ENCODE measurements at places on chromosomes 1 and 21.

GRCh38 chr21:41379901-41380300 is 18.1 kb downstream of the MX2 start:
- DNase-seq, result no peak

DNA sequence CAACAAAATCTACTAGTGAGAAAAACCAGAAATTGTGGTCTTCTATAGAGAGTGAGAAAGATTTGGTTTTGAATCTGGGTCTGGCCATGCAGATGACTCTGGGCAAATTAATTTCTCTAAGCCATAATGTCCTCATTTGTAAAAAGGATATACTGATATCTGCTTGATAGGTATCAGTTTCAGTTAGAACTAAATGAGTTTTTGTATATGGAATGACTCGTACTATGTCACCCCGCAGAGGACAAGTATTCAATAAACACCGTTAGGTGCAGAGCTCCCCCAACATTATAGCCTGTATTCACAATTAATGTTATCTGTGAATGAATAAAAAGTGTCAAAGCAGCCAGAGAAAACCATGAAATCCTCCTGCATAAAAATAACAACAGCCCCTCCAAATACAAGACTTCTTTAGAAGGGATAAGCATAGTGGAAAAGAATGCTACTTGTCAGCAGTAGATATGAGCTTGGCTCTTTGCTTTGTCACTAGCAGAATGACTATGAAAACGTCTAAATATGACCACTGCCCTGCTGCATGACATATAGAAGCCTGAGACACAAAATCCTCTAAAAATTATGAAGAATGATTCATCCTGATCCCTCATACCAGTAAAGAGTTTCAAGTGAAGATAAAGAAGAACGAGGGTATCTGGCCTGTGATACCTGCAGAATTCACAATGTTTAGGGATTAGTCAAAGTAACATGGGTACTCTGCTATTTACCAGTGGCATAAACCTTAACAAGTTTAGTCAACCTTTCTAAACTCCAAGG is 17.8 kb downstream of the SCAF4 start:
- no peak for DNase-seq

DNA sequence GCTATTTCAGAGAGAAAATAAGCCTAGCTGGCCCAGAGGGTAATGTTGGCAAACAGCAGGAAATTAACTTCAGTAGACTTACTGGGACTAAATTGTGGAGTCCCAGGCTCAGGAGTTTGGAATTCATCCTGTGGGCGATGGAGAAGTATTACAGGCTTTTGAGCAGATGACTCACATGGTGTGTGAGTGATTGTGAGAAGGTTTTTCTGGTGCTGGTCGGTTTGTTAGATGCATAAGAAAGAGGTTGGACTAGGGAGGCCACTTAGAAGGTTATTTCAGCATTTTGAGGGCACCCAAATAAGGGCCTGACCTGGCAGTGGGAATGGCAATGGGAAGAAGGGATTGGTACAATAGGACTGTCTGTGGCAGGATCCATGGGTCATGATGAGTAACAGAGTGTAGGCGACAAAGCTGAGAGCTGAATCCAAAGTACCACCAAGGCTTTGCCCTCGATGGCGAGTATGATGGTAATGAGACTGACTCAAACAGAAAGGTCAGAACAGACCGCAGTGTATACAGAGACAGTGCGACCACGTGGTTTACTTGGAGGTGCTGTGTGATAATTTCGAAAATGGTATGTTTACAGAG is 69.2 kb upstream of the KIF26B start:
- DNase-seq, result no peak

GRCh38 chr21:38228115-38228514 is 28.7 kb upstream of the KCNJ15 start:
- DNase-seq, result no peak

- peak; percentile 96 for DNase-seq
Measured at GRCh38 chr1:75785983-75786853, at the start of gene RABGGTB. TSS of gene RABGGTB (plus strand) at chr1:75786256. CDS start at chr1:75786272, 16 bp downstream.

- DNase-seq, result no peak
Measured at GRCh38 chr21:43910460-43910859, 45.4 kb downstream of the AGPAT3 start.

DNA sequence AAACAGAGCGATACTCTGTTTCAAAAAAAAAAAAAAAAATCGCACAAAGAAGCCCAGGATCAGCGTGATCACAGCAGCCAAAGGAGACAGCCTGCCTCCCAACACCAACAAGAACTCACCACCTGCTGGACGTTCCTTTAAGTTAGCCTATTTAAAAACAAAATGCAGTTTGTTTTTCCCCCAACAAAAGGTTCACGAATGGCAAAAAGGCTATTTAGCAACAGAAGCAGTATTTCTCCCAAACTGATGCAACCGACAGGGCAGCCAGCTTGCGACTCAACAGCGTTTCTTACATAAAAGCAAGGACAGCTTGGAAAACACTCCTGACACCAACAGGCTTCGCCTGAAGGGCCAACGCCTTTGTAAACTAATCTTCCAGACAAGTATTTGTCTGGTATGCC is 6.8 kb downstream of the SSU72 start:
- DNase-seq, result no peak

GRCh38 chr1:16067933-16068332 is 5.5 kb downstream of the FAM131C start:
- DNase-seq, result no peak

DNA sequence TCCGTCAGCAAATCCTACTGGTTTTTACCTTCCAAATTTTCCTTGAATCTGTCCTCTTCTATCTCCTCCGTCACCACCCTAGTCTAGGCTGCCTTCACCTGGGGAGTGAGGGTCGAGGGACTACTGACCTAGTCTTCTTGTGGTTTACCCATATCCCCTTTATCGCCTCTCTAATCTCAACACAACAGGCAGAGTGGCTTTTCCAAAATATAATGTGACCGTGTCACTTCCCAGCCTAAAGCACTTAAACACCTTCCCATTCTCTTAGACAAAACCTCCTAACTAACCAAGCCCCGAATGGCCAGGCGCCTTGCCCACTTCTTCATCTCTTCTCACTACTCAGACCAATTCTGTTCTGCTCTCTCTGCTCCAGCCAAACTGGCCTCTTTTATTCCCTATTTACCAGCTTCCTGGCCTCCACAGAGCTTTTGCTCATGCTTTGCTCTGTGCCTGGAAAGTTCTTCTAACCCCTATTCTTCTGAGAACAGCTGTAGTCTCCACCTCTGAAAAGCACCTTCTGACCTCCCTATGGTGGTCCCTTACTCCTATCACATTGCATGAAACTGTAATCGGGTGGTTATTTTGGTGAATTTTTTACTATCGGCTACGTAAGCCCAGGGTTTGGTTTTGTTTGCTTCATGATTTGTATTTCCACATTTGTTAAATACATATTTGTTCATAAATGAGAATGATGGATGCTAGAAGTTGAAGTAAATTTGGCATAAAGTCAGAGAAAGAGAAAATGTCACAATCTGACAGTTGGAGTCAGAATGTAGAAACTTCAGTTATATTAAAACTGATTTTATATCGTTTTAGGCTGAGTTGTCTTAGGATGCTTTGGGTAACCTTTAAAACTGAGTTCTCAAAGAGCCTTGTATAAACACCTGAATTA is 1.2 kb upstream of the NBPF1 start:
- peak; percentile 52 for DNase-seq

DNA sequence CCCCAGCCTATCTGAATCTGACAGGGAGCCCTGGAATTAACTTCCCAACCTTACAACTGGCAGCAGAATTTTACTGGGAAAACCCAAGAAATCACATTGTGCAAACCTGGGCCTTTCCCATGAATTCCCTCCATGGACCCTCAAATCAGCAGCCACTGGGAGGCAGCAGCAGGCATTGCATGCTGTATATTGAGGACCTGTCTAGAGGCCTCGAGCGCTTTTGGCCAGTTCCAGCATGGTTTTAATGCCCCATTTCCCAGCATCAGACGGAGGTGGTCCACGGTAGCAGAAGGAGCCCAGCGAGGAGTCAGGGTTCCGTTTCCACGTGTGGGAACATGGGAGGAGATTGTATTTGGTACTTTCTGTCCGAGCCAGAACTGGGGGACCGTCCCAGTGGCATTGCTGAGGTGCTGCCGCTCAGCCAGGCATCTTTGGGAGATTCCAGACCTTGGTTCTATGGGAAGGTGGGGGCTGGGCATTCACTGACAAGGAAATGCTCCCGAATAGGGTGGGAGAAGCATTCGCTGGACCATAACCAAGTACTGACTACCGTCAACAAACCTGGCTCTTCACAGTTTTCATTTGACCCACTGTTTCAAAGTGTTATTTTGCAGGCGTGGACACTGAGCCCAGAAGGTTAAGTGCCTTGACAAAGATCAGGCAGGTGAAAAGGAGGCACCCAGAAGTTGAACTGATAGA is 15.9 kb downstream of the BMP8A start:
- DNase-seq, result no peak

DNA sequence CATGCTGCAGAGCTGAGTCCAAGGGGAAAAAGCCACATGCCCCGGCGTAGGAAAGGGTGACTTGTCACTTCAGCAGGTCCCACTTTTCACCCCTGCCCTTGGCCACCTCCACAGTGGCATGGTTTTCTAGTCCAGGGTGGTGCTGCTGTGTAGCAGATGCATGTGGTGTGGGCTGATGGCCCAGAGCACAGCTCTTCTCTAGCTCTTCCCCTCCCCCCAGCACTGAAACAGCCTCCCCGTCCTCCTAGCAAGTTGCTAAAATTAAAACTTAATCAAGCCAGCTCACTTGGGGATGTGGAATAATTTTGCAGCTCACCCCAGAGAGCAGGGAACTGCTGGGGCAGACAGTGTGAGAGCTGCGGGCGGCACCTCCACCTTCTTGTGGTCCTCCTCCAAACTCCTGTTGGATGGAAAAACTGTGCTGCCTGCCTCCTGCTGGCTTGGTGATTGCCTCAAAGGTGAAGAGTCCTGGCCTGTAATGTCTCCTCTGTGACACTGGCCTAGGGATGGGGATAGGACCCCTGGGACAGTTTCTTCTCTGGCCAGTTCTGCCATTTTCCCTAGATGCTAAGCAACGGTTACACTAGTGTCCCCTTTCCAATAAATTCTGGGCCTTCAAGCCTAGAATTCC is 91.6 kb downstream of the RNF220 start:
- DNase-seq, result no peak

- DNase-seq, result no peak
Measured at GRCh38 chr1:115144176-115144575, 54.9 kb upstream of the TSPAN2 start.

- DNase-seq, result no peak
Measured at GRCh38 chr1:29525941-29526340, 289.6 kb downstream of the PTPRU start.

DNA sequence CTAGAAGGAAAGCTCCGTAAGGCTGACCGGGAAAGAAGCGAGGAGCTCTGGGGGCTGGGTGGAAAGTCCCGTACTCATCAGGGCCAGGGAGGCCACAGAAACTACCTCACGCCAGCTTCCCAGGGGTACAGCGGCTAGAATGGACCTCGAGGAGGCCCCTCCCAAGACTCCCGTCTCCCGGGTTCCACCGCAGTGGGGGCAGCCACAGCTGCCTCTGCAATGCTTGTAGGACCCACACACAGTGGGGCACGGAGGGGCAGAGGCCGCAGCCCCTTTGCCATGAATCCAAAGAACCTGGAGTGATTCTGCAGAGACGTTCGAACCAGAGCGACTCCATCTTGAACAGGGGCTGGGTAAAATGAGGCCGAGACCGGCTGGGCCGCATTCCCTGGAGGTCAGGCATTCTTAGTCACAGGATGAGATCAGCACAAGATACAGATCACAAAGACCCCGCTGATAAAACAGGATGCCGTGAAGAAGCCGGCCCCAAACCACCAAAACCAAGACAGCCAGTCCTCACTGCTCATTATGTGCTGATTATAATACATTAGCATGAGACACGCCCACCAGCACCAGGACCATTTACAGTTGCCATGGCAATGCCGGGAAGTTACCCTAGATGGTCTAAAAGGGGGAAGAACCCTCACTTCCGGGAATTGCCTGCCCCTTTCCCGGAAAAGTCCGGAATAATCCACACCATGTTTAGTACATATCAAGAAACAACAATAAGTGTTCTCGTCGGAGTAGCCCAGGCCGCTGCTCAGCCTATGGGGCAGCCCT is 1.6 kb upstream of the ANKRD65 start:
- no peak for DNase-seq

- DNase-seq, result no peak
Measured at GRCh38 chr21:37665230-37666024, 250.8 kb downstream of the KCNJ6 start.

GRCh38 chr1:25168193-25169071 is 63.9 kb downstream of the SYF2 start:
- DNase-seq, result no peak

- no peak for DNase-seq
Measured at GRCh38 chr1:82934074-82934473, 1064.9 kb downstream of the TTLL7 start.

GRCh38 chr1:154213274-154213673 is 7.1 kb upstream of the CFAP141 start:
- DNase-seq, result no peak
